ENCODE measurements at places on chromosomes 5 and 9.

DNA sequence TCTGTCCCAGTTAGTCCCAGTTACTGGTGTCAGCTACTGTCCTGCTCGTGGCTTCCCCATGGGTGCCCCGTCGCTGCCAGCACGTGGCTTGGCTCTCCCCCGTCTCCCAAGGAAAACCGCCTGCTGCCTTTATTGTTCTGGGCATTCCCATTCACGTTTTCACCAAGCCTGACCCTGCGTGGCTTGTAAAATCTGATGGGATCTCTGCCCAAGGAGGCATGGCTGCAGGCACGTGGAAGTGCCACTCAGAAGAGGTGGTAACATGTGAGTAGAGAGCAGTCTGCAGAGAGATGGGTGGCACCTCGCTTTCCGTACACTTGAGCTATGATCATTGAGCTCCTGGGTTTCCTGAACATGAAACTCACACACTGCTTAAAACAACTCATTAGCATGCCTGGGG is 429.2 kb upstream of the KLF4 start:
- H3K27ac ChIP-seq = no peak overlapping the region
- no peak for DNase-seq
- H3K27me3 ChIP-seq = no peaks in the 10 kb centered on the region
- no peaks in the 10 kb centered on the region for H3K4me1 ChIP-seq
- H3K36me3 ChIP-seq = no peaks in the 10 kb centered on the region

GRCh38 chr5:148923023-148923422 is 96.6 kb downstream of the ADRB2 start:
- DNase-seq = no peak
- no peak overlapping the region for H3K4me3 ChIP-seq
- peaks cover 13% of the 10 kb centered on the region for H3K27me3 ChIP-seq
- H3K36me3 ChIP-seq = no peaks in the 10 kb centered on the region
- H3K27ac ChIP-seq = no peak overlapping the region
- no peaks in the 10 kb centered on the region for H3K4me1 ChIP-seq

GRCh38 chr9:106653213-106653612 is 209.8 kb upstream of the ZNF462 start:
- DNase-seq = no peak
- H3K4me3 ChIP-seq = no peak overlapping the region
- H3K4me1 ChIP-seq = no peaks in the 10 kb centered on the region
- no peaks in the 10 kb centered on the region for H3K27me3 ChIP-seq

GRCh38 chr5:43232943-43233833 is 41.2 kb downstream of the NIM1K start:
- H3K27me3 ChIP-seq = peaks cover 2% of the 10 kb centered on the region
- H3K4me3 ChIP-seq = peak overlapping the region; percentile 43
- no peak for DNase-seq
- H3K27ac ChIP-seq = peak overlapping the region; percentile 76
- H3K36me3 ChIP-seq = no peaks in the 10 kb centered on the region
- H3K4me1 ChIP-seq = peaks cover 25% of the 10 kb centered on the region

DNA sequence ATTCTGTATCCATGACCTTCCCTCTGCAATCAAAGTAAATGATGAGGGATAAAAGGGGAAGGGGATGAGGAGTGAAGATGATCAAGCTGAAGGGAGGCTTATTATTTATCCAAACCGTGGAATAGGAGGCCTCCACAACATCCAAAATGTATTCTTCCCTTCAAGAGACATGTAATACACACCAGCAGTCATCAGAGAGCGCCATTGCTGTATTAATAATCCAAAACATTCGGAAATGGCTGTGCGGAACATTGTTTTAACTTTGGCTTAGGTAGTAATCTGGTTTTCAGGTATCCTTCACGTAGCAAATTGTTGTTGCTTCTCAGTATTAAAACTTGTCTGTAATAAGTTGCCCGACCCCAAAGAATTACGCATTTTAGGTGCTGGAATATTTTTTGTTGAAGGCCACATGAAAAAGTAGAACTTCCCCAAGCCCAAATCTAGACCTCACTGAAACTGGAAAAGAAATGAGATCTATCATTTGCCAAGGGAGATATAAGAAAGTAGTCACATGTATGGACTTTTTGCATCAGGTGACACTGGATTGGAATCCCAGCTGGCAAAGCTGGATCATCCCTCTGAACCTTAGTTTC is 2.6 kb upstream of the BOD1 start:
- no peaks in the 10 kb centered on the region for H3K27me3 ChIP-seq
- no peak overlapping the region for H3K27ac ChIP-seq
- peaks cover 1% of the 10 kb centered on the region for H3K36me3 ChIP-seq
- DNase-seq = peak; percentile 16

GRCh38 chr9:68919661-68920060 is 94.3 kb downstream of the PRKACG start:
- peak overlapping the region; percentile 48 for H3K4me3 ChIP-seq

- peaks cover 5% of the 10 kb centered on the region for H3K27me3 ChIP-seq
- no peaks in the 10 kb centered on the region for H3K36me3 ChIP-seq
- peaks cover 20% of the 10 kb centered on the region for H3K4me1 ChIP-seq
- no peak overlapping the region for H3K4me3 ChIP-seq
- peak overlapping the region; percentile 33 for H3K27ac ChIP-seq
These were observed 19.0 kb upstream of the SPINK4 start for GRCh38 chr9:33220681-33221567.

DNA sequence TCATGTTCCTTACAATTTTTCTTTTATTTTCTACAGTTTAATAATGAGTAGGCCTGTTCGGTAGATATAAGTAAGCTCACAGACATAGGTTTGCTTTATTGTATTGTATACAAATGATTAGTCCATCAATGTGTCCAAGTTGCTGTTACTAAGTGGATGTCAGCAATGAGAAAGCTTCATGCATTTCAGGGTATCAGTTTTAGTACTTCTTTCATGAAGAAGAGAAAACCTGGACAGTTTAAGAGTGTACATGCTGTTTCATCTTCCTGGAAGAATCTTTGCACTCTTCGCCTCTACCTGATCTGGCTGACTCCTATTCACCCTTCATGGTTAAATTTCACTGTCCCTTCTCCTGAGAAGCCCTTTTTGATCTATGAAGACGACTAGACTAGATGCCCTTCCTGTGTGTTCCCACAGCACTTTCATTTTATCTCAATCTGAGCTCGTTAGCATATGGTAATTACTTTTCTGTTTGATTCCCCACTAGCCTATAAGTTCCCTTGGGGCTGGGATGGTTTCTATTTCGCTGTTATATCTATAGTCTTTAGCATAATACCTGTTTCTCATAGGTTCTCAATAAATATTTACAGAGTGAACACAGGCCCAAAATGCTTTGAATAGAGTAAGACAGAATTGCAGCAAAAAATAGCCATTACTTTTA is 70.7 kb downstream of the CETN3 start:
- H3K36me3 ChIP-seq = no peaks in the 10 kb centered on the region
- peaks cover 7% of the 10 kb centered on the region for H3K27me3 ChIP-seq
- DNase-seq = no peak
- no peak overlapping the region for H3K4me3 ChIP-seq
- H3K4me1 ChIP-seq = no peaks in the 10 kb centered on the region
- no peak overlapping the region for H3K27ac ChIP-seq

DNA sequence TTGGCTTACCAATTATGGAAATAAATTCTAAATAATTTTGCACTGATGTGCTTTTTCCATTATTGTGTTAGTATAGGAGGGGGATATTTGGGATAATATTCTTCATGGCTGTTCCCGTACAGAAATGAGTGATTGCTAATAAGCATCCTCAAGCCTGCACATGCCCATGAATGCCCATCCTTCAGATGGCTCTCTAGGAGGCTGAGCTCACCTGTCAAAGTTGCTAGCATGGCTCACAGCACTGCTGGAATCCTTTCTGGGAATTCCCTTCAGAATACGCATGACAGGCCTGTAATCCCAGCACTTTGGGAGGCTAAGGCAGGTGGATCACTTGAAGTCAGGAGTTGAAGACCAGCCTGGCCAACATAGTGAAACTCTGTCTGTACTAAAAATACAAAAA is 124.1 kb downstream of the NXNL2 start:
- H3K27me3 ChIP-seq = peaks cover 2% of the 10 kb centered on the region
- no peaks in the 10 kb centered on the region for H3K36me3 ChIP-seq
- no peak for DNase-seq
- H3K4me1 ChIP-seq = no peaks in the 10 kb centered on the region
- no peak overlapping the region for H3K4me3 ChIP-seq
- H3K27ac ChIP-seq = no peak overlapping the region

GRCh38 chr5:176732736-176733405 is 77.5 kb upstream of the UNC5A start:
- H3K27ac ChIP-seq = no peak overlapping the region
- no peak for DNase-seq
- H3K27me3 ChIP-seq = peaks cover 16% of the 10 kb centered on the region
- H3K4me1 ChIP-seq = no peaks in the 10 kb centered on the region
- no peak overlapping the region for H3K4me3 ChIP-seq

DNA sequence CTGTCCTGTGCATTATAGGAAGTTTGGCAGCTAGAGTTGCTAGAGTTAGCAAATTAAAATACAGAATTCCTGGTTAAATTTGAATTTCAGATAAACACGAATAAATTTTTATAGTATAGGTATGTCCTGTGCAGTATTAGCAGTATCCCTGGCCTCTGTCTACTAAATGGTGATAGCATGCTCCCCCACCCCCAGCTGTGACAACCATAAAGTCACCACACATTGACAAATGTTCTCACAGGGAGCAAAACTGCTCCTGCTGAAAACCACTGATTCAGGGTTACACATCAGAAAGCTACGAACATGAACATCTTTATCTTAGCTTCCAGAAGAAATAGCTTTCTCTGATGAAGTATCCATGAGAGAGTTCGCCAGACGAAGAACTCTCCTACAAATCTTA is 91.8 kb upstream of the CCDC112 start:
- no peak overlapping the region for H3K4me3 ChIP-seq
- DNase-seq = no peak
- no peaks in the 10 kb centered on the region for H3K4me1 ChIP-seq
- H3K27me3 ChIP-seq = no peaks in the 10 kb centered on the region

DNA sequence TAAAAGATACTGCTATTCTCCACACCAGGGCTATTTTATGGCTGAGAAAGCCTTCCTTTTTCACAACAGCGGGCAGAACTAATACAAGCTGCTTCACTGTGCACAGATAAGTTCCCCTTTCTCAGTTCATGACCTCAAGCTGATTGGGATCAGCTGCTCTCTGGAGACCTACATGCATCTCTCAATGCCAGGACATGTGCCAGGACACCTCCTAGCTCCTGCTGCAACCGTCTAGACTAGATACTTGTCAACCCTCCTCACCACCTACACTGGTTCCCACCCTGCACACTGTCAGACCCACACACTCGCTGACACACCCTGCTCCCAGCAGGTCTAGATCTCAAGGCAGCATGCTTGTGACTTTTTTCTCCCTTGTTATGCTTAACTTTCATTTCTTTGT is 39.8 kb downstream of the STARD4 start:
- no peak overlapping the region for H3K4me3 ChIP-seq
- H3K27me3 ChIP-seq = no peaks in the 10 kb centered on the region
- DNase-seq = no peak
- peaks cover 36% of the 10 kb centered on the region for H3K36me3 ChIP-seq
